Stimulated activated naive CD8-positive, alpha-beta T cell treated with anti-CD3 and anti-CD28 coated beads, Interleukin-15, Interleukin-2, amounts not matched to agents 100 U/mL and 50 U/mL, for 24 hours (primary cell): ENCODE measurements at places on chromosomes 5 and 9.

GRCh38 chr9:91177081-91177480 lies 184.6 kb downstream of the AUH start:
- DNase-seq: peak; percentile 10

- DNase-seq: no peak
Observed at GRCh38 chr9:78989031-78989658, 582.6 kb upstream of the TLE4 start.

DNA sequence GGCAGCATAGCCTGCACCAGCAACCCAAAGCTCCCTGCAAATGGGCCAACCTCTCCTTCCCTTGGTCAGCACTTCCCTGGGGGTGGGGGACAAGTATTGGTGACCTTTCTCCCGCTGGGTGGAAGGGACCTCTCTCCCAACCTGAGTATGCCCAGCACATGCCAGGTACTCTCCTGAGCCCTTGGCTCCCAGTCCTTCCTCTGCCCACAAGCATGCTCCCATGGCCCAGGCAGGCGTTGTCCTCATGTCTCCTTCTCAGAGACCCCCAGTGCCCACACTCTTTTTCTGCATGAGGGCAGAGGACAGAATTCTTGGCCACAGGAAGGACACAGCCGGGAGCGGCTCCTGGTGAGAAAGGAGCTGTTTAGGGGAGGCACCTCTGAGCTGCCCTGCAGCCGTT lies 60.3 kb downstream of the PHF2 start:
- DNase-seq: no peak

- DNase-seq: no peak
Observed at GRCh38 chr9:131682261-131682660, 57.6 kb downstream of the RAPGEF1 start.

DNA sequence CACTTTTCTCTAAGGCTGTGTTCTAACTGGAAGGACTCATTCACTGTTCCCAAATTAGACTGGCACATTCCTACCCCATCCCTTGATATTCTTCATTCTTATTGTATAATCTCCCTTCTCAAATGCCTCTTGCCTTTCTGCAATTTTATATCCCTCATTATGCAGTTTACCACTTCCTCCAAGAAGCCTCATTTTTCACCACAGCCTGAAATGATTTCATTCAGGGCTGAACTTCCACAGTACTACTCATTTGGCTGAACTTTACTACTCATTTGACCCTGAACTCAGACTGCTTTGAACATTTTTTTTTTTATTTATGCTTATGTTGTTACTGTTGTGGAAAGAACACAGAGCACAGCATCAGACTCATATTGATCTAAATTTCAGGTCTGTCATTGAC lies 32.7 kb downstream of the GRIA1 start:
- DNase-seq: no peak

- no peak for DNase-seq
Observed at GRCh38 chr5:155103146-155103545, 89.6 kb downstream of the KIF4B start.

DNA sequence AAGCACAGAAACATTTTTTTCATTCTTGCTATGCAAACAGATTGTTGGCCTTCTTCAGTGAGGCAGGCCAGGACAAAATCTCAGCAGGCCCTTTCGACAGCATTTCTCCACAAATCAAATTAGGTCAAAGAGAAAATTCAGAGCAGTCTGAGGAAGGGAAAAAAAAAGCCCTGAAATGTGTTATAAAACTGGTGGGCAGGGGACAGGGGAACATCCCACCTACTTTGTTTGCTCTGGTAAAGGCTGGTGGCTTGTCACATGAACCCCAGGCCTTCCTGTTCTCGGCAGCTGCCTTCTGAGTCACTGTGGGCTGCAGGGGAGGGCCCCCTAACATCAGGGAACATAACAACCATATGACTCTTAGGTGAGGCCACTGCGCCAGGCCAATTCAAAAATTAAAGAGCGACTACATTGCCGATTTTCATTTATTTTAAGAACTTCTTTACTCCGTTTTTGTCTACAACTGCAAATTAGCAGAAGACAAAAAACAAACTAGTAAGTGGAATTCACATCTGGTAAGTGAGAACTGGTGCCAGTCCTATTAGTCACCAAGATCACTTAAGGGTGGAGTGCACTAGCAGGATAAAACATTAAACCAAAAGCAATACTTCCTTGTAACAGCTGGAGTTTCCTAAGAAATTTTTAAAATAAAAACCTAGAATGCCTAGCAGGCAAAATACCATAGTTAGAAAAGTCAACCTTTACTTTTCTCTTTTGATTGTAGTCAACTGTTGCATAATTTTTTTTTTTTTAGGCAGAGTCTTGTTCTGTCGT lies 46.2 kb upstream of the DENND4C start:
- DNase-seq: peak; percentile 79

DNA sequence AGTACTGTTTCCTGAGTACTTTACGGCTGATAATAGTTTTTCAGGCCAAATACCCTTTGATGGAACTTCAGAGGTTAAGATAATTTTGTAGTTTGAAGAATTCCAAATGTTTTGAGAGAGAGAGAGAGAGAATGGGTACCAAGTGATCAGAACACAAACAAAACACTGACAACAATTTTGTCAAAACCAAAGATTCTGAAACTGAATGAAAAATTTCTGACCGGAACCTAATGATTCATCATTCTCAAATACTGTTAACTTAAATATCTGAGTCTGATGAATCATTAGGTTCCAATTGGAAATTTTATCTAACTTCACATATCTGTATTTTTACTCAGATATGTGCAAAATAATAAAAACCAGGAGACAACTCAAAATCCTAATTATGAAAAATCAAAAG lies 4.0 kb downstream of the LMBRD2 start:
- DNase-seq: no peak

GRCh38 chr9:37806271-37806670 lies 5.7 kb downstream of the DCAF10 start:
- DNase-seq: no peak

- no peak for DNase-seq
Observed at GRCh38 chr9:104075801-104076753, 18.0 kb upstream of the SMC2 start.

DNA sequence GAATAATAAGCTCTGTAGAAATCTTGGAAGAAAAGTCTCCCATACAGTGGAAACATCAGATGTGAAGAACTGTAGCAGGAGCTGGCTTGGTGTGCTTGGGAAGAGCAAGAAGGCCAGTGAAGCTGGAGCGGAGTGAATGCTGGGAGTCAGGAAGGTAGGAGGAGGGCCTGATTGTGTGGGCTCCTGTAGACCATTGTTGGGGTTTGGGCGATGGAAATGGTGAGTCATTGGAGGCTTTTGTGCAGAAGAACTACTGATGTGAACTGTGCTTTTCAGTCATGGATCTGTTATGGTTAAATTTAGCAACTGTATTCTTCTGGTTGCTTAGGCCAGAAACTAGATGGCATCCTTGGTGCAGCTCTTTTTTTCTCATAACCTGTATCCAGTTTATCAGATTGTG lies 2.3 kb downstream of the ICE1 start:
- DNase-seq: peak; percentile 54

DNA sequence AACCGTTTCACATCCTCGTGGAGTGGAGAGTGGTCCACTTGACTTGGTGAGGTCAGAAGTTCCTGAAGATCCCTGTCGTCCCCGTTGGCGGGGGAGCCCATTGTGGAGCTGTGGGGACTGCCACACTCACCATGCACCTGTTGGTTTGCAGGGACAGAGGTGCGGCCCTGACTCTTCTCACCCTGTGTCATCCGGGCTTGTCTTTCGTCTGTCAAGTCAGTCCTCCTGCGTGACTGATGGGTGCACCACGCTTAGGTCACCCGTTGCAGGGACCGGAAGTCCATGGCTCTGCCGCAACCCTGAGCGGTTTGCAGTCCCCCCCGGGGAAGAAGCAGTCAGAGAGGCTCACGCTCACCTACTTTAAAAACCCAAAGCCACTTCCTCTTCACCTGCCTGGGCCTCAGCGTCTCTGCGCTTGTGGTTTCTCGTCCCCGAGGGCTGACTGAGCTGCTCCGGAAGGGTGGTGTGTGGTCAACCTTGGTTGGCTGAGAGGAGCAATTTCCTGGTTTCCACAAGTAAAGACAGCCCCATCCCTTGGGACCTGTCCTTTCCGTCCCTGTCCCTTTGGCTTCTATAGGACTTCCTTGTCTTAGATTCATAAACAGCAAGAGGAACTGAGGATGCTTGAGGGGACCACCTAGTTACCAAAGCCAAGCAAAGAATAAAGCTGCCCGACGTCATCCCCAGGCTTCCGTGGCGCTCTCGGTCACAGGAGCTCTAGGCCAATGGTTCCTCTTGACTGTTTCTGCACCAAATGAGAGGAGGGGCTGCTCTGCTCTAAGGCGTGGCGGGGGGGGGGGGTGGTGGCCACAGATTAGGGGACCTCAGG lies 53.2 kb downstream of the USP20 start:
- DNase-seq: peak; percentile 92

DNA sequence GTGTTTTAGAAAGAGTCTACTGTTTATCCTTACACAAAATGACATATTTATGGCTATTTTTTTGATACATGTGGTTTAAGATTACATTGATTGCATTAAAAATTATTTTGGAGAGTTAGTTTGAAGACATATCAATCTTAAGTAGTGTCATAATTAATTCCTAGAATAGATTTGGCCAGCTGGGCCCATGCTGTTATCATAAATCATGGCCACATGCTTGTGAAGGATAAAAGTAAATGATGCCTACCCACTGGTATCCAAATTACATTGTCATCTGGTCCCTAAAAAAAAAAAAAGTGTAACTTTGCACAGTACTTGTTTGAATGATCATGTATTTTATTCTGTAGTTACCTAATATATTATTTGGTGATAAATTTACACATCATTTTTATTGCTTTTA lies 96.9 kb downstream of the PARP8 start:
- DNase-seq: no peak

DNA sequence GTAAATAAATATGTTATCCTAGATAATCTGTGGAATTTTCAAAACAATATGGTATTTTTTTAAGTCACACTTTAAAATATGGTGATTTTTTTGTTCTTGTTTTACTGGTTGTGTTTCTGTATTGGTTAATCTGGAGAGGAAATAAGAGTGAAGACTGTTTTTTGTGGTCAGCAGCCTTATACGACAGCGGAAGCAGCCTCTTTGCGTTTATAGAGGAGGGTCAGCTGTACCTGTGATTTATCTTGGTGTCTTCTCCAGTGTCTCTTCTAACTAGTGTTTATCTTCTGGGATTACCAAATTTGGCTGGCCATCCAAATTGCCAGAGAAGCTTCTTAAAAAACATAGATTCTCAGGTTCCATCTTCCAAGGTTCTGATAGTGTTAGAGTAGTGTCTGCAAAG lies 58.7 kb downstream of the ICE1 start:
- no peak for DNase-seq

- DNase-seq: no peak
Observed at GRCh38 chr5:169013846-169014245, 287.1 kb downstream of the SLIT3 start.

DNA sequence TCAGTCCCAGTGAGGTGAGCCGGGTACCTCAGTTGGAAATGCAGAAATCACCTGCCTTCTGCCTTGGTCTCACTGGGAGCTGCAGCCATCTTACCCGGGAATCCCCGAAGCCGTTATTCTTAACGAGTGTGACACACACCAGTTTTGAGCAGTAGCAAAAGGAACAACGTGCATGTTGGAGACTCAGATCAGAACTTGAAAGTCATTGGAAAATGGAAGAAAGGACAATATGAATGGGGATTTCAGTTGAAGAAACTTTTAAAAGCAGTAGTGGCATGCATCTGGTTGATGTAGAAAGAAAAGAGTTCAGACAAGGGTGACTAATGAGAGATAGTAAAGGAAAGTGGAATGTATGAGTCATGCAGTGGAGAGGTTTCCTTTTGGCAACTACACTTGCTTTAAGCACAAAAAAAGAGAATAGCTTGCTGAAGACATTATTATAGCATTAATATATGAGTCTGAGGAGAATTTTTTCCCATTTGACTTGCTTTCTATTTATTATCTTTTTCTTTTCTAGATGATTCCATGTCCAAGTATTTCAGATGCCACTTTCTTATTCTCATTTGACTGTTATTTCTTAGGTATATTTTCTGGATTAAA lies 44.4 kb upstream of the ANKDD1B start:
- DNase-seq: peak; percentile 56

DNA sequence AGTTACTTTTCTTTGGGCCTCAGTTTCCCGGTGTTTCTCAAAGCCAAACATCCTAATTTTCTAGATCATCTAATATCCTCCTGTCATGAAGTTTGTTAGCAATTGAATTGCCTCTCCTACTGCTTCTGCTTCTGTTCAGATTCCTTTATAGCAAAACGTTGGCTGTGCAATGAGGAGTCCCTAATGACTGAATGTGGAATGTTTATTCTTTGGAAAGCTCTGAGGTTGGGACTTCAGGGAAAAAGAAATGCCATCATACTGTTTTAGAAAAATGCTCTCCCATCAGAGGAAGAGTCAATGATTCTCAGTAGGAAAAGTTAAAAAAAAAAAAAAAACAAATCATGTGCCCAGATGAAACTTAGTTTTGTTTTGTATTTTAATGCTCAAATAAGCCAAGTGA lies 268.7 kb upstream of the PAPPA start:
- DNase-seq: no peak

GRCh38 chr5:86841000-86841644 lies 223.4 kb downstream of the COX7C start:
- DNase-seq: no peak

DNA sequence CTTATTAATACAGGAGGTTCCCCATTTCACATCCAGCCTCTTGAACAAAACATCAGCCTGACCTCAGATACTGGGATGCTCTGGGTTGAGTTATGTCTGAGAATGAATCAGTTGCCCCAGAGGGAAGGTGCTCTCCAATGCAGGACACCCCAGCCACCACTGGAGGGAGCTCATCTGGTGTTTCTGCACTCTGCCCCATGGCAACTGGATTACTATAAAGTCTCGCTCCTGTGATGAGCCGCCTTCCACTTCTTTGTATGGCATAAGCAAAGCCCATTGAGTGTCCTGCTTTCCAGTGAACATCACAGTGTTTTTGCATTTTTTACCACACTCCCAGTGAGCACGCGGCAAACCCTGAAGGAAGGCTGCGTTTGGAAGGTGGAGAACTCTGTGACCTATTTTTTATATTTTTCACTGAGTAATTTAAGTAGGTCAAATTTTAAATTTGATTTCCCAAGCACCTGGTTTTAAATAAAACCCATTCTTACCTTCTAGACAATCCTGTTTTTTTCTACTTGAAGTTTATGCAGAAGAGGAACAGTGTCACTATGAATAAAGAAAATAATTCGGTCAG lies 176.9 kb upstream of the WWC1 start:
- peak; percentile 41 for DNase-seq

- DNase-seq: peak; percentile 14
Observed at GRCh38 chr5:158819840-158820620, 279.7 kb downstream of the EBF1 start.
